GM12892 (cell line): ENCODE measurements at places on chromosomes 16 and 17.

DNA sequence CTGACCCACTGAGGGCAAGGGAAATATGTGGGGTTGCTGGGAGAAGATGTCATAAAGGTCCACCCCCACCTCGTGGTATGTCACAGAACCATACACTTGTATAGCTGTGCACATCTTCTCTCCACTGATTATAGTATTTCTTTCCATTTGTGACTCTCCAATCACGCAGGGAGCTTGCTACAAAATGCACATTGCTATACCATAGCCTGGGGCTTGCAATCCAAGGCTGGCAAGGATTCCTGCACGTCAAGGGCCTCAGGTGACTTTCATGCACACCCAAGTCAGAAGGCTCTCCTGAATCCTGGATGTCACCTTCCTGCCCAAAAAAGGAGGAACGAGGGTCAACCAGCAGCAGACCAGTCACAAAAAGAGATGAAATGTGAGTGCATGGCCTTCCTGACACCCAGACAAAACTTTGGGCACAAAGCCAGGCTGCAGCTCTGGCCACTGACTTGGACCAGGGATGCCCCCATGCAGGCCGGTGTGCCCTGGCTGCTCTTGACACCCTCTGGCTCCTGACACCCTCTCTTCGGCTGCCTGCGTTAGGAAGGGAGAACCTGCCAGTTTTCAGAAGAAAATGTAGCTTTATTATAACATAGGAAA lies 12.1 kb downstream of the TBC1D26 start:
- no peak for DNase-seq

GRCh38 chr17:3964203-3965117 lies at the start of gene ATP2A3:
TSS of gene ATP2A3 (minus strand) at chr17:3964437. CDS start at chr17:3964291, 146 bp downstream.
- peak; percentile 81 for DNase-seq

- no peak for DNase-seq
Observed at GRCh38 chr16:27228045-27228444, 24.7 kb downstream of the KDM8 start.

- DNase-seq, result no peak
Observed at GRCh38 chr17:81722184-81723120, 10.4 kb downstream of the SLC25A10 start.

- DNase-seq, result no peak
Observed at GRCh38 chr17:5035315-5035714, at the start of gene SLC52A1. TSS of gene SLC52A1 (minus strand) at chr17:5035426. CDS start at chr17:5034606, 820 bp downstream.

DNA sequence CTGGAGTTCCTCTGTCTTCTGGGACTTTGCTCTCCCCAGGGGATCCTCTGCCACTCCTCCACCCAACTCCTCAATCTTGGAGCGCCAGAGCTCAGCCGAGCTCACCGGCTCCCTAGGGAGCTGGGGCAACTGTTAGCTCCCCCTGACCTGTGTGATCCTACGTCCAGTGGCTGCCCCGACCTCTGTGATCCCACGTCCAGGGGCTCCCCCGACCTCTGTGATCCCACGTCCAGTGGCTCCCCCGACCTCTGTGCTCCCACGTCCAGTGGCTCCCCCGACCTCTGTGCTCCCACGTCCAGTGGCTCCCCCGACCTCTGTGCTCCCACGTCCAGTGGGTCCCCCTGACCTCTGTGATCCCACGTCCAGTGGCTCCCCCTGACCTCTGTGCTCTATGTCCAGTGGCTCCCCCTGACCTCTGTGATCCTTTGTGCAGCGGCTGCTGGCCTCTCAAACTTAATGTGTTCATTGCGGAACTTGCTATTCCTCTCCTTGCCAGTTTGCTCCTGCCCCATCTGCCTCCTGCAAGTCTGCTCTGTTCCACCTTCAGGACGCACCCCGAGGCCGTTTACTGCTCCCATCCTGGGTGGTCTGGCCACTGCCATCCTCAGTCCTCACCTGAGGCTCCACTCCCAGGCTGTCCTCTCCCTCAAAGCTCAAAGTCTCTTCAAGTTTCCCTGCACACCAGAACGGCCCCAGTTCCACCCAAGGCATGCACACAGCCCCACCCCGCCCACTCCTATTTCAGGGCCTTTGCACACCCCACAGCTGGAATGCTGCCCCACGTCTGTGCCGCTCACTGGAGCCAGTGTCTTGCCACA lies 2.8 kb downstream of the VPS9D1 start:
- no peak for DNase-seq

DNA sequence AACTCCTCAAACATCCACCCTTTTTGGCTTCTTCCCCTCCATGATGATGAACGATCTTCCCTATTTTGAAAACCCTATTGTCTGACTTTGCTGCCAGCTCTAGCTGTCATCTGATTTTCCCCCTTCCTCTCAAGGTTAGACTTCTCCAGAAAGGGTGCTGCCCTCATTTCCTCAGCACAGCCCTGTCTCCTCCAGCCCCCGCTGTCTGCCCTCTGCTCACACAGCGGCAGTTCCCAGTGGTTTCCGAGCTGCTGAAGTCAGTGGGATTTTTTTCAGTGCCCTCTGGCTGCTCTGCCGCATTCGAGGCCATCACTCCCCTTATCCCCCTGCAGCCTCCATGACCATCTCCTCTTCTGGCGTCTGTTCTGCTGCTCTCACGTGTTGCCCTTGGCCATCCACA lies 26.6 kb upstream of the C17orf107 start:
- DNase-seq, result no peak

- no peak for DNase-seq
Observed at GRCh38 chr17:55437159-55437605, 15.5 kb upstream of the MMD start.

DNA sequence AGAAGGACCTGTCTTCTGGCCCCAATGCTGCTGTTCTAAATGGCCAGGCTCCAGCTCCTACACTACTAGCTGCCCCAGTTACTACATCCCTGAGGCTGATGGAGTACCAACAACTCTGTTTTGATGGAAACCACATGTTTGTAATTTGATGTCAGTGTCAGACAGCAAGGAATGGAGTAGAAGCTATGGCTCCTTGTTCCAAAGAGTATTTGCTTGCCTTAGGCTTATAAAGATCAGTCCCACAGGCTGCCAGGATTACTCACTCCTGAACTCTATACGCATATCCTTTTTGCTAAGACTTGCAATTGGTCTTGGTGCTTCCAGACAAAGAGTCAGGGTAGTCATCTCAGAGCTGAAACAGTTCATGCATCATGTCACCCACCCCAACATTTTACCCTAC lies 139.6 kb downstream of the HS3ST3A1 start:
- no peak for DNase-seq

DNA sequence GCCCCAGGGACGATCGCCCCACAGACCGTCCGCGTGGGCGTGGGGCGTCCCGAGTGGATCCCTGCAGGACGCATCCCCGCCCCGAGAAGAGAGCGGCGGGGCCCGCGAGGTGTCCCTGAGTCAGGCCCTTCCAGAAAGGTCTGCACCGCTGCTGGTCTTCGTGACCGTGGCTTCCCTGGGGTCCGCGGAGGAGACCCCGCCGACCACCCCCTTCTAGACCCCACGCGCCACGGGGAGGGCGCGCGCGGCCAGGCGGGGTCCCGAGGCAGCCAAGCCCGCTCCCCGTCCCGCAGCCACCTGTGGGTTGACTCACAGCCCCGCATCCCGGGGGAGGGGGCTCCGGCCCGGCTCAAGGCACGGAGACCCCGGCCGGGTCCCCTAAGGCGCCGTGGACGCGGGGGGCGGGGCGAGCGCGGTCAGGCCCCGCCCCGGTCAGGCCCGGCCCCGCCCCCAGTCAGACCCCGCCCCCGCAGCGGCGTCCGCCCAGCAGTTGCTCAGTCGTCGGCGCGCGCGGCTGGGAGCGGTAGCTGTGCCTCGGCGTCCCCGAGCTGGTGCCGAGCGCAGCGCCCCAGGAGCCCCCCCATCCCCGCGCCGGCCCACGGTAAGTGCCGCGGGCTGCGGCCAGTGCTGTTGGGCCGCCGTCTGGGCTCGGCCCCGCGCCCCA lies at the start of gene BAIAP3:
BAIAP3 (plus strand) TSS at position 497 of the 664 bp plus-strand sequence. CDS start 4,905 bp downstream, outside the sequence.
- peak; percentile 64 for DNase-seq

GRCh38 chr16:87457061-87457611 lies 35.7 kb downstream of the ZCCHC14 start:
- no peak for DNase-seq

- no peak for DNase-seq
Observed at GRCh38 chr17:74480290-74480689, 13.9 kb downstream of the CD300A start.

- peak; percentile 27 for DNase-seq
Observed at GRCh38 chr17:1904273-1905182, 74.7 kb downstream of the RPA1 start.

- DNase-seq, result peak; percentile 43
Observed at GRCh38 chr16:19168371-19169081, 486 bp downstream of the SYT17 start.

DNA sequence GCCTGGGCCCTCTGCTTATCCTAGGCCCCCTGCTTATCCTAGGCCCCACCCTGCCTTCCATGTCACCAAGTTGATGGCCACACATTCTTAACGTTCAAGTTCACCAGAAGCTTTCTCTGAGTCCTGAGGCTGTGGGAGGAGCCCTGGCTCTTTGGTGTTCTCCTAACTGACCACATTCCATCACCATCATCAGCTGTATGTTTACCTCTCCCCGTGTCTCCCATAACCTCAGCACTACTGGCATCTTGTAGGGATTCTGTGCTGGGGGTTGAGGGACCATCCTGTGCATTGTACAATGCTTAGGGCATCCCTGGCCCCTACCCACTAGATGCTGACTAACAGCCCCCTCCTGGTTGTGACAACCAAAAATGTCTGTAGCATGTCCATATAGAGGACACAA lies 99.3 kb downstream of the NDE1 start:
- DNase-seq, result no peak
